ENCODE measurements at places on chromosomes 3 and 15.

DNA sequence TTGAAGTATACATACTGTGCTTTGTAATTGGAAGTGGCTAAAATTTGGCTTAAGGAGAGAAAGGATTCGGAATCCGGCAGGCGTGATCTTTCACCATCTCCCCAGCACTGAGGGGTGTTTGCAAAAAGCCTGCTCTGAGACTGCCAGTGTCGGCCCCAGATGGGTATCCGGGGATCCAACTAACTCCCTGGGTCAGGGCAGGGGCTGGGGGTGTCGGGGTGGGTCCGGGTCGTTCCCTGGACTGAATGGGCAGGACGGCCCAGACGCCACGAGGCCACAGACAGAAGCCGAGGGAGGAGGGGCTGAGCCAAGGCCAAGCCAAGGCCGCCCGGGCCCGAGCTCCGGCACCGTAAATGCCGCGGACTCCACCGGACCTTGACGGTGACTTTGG lies 349 bp downstream of the PPIB start:
- no peak for DNase-seq

DNA sequence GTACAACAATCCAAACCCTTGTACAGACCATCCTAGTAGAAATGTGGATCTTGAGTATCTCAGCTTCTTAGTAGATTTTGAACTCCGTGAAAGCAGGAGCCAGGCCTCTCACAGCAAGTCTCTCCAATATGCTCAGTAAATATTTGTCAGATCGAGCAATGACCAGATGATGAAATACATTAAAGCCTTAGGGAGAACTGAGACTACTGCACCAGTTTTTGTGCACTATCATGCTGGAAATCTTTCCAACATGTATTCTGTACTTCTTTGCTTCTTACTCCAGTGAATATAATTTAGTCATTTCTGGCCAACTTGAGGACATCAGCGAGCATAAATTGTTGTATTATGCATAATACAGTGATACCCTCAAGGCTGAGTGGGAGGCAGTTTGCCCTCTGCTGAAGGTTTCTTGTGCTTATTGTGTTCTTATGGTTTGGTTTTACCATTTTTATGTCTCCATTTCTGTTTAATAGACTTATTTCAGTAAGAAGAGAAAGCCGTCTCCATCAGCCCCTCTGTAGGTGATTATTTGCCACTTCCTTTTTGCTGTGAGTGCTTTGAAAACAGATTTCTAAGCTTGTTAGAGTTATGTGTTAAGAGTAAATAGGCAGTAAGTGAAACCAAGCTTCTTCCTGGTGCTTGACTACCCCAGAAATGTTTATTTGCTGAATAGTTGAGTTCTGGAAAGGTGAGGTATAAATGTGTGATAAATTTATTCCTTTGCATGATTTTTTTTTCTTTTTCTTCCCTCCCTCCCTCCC lies 147.1 kb downstream of the PGPEP1L start:
- DNase-seq = no peak

DNA sequence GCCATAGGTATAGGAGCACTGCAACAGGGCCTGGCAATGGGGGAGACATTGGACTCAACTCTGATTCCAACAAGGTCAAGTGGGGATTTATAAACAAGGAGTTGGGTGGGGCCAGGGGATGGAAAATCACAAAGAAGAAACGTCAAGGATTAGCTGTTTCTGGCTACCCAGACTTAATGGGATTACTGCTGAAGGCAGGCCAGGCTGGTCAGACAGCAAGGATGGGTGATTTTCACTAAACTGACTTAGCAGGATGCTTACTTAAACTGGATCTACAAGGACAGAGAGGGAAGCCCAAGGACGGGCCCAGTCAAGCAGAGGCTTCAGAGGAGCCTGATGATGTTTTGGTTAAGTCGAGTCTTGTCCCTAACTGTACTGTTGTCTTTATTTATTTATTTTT lies 76.2 kb downstream of the USP13 start:
- no peak for DNase-seq

GRCh38 chr3:55337641-55338180 lies 149.4 kb downstream of the WNT5A start:
- DNase-seq = no peak

DNA sequence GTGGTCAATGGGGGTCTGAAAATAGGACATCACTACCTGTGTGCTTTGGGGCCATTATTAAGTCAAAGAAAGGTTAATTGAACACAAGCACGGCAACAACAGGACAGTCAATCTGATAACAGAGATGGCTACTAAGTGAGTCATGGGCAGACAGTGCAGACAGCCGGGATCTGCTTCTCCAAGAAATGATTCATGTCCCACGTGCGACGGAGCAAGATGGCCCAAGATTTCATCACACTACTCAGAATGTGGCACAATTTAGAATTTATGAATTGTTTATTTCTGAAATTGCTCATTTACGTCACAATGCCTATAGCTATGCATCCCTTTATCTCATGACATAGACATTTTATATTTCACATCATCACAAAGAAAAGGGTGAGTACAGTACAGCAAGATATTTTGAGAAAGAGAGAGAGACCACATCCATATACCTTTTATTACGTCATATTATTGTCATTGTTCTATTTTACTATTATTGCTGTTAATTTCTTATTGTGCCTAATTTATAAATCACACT lies 770.6 kb upstream of the NR2F2 start:
- DNase-seq = no peak

GRCh38 chr3:70011582-70011981 lies 12.0 kb downstream of the SAMMSON start:
- DNase-seq = no peak

DNA sequence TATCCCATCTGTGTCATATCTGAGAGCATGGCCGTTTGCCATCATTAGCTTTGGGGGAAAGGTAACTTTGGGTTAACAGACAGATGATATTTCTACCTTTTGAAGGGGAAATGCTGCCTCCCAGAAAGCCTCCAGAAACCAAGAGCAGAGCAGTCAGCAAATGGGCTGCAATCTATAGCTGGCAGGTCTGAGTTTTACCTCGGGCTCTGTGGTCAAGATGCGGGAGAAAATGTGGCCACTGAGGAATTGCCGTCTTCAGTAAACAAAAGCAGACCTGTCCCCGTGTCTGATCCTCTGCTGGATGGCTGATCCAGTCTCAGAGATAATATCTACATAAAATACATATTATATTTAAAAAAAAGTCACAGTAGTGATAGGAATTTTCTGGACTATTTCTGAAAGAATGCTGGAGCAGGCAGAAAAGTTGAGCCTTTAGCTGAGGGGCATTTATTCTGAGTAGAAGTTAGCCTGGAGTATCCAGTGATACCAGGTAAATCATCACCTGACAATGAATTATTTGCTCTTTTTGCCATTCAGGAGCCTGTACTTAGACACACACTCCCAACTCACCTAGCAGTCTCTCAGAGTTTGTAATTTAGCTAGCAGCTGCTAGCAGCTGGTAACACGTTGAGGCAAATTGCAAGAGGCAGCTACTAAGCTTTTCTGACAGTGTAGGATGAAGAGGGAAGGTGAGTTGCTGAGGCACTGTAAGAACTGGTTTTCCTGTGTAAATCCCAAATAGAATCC lies 285.3 kb upstream of the RARB start:
- DNase-seq = no peak

- DNase-seq = no peak
Measured at GRCh38 chr3:101036676-101037075, 43.5 kb upstream of the ABI3BP start.

DNA sequence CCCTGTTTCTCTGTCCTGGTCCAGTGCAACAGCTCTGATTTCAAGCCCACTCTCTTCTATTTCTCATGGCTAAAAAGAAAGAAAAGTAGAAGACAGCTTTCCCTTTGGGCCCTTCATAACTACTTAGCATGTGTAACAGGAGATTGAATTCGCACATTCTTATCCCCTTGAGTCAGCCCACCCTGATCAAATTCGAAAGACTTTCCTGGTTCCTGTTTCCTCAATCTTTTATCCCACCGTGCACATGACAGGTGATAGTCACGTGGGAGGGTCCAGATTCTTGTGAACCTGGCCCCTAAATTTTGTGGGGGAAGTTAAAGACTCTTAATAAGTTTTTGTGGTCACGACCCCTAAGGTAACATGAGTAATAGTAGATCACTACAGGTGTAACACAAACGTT lies 4.7 kb upstream of the CCDC54 start:
- no peak for DNase-seq

GRCh38 chr3:184272269-184272668 lies 3.6 kb upstream of the ECE2 start:
- no peak for DNase-seq

GRCh38 chr3:51963951-51964451 lies 3.3 kb downstream of the PCBP4 start:
- DNase-seq = no peak

GRCh38 chr3:89957451-89957850 lies 850.0 kb downstream of the EPHA3 start:
- no peak for DNase-seq

GRCh38 chr3:128503751-128504532 lies 10.9 kb upstream of the GATA2 start:
- DNase-seq = no peak

DNA sequence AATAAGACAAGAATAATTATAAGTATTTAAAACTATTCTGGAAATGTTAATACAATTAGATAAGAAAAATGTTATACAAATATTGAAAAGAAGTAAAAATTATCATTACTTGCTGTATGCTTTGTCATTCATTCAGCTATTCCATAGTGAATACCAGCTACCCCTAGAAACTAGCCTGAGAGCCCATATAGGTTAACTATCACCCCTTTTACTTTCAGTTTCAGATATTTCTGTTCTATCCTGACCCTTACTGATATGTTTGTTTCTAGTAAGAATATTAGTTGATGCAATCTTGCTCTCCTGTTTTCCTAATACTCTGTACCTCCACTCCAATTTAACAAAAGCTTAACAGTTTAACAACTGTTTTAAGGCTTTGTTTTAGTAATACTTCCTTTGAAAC lies 31.6 kb downstream of the FAM227B start:
- no peak for DNase-seq

DNA sequence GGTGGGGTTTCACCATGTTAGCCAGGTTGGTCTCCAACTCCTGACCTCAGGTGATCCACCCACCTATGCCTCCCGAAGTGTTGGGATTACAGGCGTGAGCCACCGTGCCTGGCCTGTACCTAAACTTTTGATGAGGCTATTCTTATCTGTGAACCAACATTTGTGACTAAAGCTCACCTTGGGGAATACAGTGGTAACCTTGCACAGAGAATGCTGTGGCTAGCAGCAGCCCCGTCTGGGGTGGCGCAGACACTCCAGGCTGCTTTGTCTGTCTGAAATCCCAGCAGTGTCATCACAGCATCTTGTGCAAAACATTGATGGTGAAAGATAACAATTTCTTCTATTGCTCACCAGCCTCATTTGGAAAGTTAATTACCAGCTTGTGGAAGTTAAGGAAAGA lies 58.9 kb downstream of the CMTM8 start:
- DNase-seq = no peak

- no peak for DNase-seq
Measured at GRCh38 chr3:52880474-52880873, 16.9 kb downstream of the STIMATE start.

DNA sequence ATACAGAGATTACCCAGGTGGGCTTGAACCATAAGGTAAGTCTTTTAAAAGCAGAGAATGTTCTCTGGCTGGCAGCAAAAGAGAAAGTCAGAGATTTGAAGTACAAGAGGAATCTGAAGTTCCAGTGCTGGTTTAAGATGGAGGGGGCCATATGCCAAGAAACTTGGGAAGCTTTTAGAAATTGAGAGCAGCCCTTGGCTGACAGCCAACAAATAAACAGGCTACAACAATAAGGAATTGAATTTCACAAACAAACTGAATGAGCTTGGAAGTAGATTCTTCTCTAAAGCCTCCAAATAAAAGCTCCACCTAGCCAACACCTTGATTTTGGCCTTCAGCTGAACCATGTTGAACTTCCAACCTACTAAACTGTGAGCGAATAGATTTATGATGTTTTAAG lies 85.7 kb downstream of the TRIM42 start:
- DNase-seq = no peak

GRCh38 chr3:132267391-132267993 lies 49.7 kb upstream of the ACP3 start:
- no peak for DNase-seq

DNA sequence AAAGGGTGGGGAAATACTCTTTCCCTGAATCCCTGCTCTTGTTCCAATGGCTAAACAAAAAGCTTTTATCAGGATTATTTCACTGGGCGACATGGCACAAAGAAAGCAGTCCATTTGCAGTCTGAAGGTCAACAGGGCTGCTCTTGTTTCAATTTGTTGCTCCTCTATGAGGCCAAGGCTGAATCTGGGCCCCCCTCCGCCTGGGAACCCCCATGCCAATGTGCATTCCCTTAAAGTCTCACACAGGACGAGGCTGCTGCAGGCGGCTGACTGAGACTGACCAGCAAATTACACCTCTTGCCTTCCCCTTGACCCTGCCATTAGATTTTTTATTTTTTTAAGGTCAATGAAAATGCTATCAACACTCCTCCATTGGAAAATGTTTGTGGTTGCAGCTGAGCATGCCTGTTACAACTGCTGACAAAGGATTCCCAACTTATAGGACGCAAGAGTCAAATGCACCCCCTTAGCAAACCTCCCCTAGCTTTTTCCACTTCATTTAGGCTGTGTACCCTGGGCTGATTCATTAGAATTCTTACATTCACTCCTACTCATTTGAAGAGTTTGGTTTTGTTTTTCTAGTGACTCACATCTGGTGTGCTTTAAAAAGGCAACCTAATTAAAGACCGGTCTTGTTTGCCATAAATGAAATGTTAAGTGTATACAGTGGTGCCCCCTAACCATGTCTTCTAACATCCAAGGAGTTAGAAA lies 60.8 kb upstream of the ARHGEF3 start:
- peak; percentile 76 for DNase-seq

GRCh38 chr3:8837162-8837561 lies 67.7 kb upstream of the OXTR start:
- peak; percentile 1 for DNase-seq

DNA sequence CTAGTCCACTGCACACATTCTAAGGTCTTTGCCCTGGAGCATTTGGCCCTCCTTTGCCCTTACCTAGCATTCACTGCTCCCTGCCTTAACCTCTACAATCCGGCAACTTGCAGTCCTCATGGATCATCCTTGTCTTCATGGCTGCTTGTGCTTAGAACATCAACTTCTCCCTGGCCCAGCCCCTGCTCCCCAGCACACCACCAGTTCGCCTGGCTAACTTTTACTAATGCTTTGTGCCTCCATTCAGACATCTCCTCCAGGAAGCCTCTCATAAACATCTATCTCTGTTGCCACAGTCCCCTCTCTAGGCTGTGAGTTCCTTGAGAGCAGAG lies 57.1 kb downstream of the AAGAB start:
- no peak for DNase-seq

- no peak for DNase-seq
Measured at GRCh38 chr3:107545680-107546120, 22.9 kb downstream of the BBX start.

GRCh38 chr15:41154412-41154811 lies 38.3 kb upstream of the INO80 start:
- DNase-seq = no peak

All from suppressor macrophage treated with lipopolysaccharide for 1 hour (primary cell).